ENCODE measurements at places on chromosomes 6 and 20.

- no peak for DNase-seq
Measured at GRCh38 chr6:169851641-169852503, 100.5 kb downstream of the ERMARD start.

DNA sequence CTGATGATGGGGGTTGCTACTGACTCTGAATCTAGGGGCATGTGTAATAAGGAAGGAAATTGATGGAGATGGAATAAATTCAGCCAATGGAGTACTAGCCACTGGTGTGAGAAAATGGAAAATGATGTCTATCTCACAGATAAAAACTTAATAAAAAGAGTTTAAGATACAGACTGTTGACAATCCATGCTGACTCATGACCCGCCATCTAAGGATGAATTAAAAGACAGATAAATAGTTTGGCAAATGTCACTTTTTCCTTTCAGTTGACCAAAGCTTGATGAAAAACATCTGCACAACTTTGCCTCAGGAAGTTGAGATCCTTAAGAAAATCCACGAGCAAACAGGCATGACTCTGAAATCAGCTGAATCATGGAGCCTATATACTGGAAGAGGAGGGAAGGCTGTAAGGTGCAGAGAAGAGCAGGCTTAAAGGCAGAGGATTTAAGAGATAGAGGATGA, 82.6 kb upstream of the BMP5 start:
- DNase-seq = no peak

- DNase-seq = no peak
Measured at GRCh38 chr6:112251171-112251875, 3.0 kb downstream of the LAMA4 start.

DNA sequence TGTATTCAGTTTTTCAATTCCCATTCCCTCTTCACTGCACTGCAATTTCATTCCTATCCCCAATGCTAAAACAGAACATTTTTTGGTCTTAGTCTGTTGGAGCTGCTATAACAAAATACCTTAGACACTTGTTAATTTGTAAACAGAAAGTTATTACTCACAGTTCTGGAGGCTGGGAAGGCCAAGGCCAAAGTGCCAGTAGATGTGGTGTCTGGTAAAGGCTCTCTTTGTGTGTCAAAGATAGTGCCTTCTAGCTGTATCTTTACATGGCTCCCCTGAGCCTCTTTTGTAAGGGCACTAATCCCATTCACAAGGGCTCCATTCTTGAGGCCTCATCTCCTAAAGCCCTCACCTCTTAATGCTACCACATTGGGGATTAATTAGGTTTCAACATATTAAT, 40.0 kb downstream of the PHIP start:
- no peak for DNase-seq

GRCh38 chr6:159116343-159116742, 52.9 kb upstream of the FNDC1 start:
- no peak for DNase-seq

DNA sequence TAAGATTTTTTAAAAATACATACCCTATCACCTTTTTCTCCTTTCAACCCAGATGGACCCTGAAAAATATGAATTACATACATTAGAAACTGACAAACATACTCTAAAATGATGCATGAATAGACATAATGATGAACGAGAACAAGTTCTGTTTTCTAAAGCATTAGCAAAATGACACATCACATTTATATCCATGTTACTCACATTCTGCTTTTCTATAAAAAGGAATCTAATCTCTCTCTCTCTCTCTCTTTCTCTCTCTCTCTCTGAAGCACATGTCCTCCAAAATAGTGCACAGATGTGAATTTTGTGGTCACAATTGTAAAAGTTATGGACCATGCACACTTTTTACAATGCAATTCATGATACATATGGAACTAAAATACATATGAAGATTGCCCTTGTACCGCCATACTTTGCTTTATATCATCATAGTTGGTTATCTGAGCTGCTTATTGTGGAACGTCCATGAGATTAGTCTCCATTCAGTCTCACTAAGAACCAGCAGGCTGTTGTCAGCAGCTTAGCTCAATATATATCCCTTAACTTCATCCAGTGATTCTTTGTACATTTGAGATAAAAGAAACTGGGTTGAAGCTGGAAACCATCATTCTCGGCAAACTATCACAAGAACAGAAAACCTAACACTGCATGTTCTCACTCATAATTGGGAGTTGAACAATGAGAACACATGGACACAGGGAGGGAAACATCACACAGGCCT, 114.2 kb downstream of the COL12A1 start:
- DNase-seq = no peak

- DNase-seq = no peak
Measured at GRCh38 chr6:2114100-2114499, 131.3 kb downstream of the GMDS start.

GRCh38 chr6:100965067-100965466, 83.9 kb upstream of the ASCC3 start:
- no peak for DNase-seq

DNA sequence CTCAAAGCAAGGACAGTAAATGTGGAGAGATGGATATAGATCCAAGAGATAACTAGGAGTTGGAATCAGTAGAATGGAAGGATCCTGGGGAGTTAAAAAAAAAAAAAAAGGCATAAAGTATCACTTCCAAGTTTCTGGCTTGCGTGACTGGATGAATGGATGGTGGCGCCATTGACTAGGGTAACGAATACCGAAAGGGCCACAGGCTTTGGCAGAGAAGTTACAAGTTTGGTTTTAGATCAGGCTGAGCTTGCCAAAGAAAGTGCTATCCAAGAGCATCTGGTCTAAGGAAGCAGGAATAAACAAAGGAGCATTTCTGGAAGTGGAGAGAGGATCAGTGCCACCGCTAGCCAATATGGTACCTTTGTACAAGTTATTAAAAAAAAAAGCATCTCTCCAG, 17.5 kb downstream of the L3MBTL1 start:
- no peak for DNase-seq

GRCh38 chr20:34010405-34010931, 16.8 kb downstream of the RALY start:
- no peak for DNase-seq

GRCh38 chr6:132198896-132199295, 202.4 kb downstream of the MOXD1 start:
- no peak for DNase-seq

- DNase-seq = peak; percentile 99
Measured at GRCh38 chr6:111259089-111259831, 172.0 kb downstream of the SLC16A10 start.

- DNase-seq = no peak
Measured at GRCh38 chr6:39847221-39847620, 55.0 kb downstream of the DAAM2 start.

DNA sequence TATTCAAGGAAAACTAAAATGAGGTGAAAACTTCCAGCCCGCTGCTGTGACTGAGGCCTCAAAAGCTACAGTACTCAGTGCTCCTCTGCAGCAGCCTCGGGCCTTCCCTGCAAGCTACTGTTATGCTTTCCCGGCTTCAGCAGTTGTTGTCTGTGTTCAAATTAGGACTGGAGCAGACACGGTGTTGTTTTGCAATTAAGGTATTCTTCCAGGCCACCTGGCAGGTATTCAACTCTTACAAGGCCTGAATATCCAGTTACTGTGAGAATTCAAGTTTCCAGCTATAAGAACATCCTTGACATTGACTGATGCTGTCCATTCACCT, 10.7 kb downstream of the TXNDC5 start:
- DNase-seq = no peak

DNA sequence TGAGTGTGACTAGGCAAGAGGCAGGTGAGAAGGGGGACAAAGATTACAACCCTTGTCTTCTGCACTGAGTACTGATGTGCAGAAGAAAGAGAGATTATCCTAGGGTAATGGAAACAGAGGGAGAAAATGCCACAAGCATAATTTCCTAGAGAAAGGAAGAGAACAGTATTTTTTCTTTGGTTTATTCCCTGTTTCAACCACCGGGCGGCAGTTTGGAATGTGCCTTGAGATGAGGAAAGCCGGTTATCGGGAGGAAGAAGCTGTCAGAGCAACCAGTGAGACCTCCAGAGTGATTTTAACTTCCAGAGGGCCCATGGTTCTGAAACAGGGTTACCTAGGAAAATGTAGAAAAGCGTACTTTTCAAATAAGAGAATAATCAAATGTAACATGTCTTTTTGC, 121.4 kb downstream of the REV3L start:
- DNase-seq = peak; percentile 22

DNA sequence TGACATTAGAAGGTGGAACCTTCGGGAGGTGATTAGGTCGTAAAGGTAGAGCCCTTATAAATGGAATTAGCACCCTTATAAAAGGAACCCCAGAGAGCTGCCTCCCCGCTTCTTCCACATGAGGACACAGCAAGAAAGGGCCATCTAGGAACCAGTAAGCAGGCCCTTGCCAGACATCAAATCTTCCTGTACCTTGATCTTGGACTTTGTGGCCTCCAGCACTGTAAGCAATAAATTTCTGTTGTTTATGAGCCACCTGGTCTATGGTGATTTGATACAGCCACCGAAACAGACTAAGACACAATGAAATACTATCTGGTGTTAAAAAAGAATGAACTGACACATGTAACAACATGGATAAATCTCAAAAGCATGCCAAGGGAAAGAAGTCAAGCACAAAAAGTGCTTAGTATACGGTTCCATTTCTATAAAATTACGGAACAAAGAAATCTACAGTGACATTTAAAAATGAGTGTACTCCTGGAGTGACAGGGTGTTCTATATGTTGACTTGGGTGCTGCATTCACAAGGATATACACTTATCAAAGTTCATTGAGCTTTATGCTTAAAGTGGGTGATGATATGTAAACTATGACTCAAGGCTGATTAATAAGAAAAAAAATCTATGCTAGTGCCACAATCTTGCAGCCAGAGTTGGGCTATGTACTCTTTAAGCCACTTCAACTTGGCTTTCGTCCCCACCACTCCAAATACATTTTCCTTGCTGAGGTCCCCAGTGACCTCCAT, 18.4 kb downstream of the SERPINB1 start:
- peak; percentile 6 for DNase-seq

DNA sequence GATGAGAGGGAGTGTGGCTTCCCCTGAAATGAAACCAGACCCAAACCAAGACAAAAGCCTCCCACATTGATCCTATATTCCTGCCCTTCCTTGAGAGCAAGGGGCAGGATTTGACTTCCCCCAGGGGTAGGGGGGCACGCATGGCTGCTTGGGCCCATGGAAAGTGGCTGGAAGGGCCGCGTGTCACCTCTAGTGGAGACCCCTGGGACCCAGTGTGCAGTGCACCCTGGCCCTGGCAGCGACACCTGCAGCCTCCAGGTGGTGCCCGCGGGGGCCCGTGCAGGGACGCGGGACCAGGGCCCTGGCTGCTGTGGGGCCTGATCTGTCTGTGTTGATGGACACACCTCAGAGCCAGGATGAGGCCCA, 18.0 kb upstream of the SLCO4A1 start:
- no peak for DNase-seq

DNA sequence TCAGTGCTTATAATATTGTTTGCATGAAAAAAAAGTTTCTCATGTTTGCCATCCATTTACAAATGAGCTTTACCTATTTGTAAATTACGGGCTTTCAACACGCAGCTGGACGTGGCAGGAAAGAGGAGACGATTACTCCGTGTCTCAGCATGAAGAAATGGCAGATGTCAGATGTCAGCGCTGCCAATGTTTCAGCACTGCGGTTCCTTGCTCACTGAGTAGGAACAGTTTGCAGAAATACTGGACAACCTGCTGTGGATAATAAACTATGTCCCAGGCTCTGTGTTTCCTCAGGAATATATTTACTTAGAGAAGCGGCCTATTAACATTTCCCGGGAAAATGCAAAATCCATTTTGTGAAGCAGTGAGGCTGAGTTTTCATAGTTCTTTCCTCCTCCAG, 22.7 kb downstream of the RAMACL start:
- peak; percentile 60 for DNase-seq

GRCh38 chr6:101961357-101961756, 567.8 kb downstream of the GRIK2 start:
- DNase-seq = no peak

GRCh38 chr6:126180585-126180984, 159.3 kb upstream of the CENPW start:
- no peak for DNase-seq

DNA sequence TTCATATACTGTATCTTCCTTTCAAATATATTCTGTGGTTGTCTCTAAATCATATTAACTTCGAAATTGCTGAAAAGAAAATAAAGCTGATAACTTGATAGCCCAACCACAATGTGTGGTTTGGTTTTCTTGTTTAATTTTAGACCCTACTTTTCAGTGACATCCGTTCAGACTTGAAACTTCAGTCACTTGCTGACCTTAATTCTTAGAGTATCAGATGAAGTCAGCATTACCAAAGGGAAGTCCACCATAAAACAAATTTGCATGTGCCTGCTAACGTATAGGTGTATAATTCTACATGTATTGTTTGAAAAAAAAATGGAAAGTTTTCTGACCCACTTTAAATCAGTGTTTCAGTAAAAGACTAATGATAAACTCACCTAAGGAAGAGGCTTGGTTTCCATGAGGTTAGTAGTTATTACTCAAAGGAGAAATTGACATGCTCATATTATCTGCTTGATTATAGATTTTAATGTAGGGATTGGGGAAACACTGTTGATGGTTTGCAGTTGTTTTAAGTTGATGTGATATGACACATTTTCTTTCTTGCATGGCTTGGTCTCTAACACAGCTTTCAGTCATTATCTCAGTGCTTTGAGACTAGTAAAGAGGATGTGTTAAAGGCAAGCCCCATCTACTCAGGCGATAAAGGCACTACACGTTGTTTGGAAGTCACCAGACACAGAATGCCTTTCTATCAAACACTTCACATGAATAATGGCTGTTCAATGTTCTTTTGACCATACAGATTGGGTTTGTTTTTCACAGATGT, 5.2 kb upstream of the IL17A start:
- DNase-seq = no peak

DNA sequence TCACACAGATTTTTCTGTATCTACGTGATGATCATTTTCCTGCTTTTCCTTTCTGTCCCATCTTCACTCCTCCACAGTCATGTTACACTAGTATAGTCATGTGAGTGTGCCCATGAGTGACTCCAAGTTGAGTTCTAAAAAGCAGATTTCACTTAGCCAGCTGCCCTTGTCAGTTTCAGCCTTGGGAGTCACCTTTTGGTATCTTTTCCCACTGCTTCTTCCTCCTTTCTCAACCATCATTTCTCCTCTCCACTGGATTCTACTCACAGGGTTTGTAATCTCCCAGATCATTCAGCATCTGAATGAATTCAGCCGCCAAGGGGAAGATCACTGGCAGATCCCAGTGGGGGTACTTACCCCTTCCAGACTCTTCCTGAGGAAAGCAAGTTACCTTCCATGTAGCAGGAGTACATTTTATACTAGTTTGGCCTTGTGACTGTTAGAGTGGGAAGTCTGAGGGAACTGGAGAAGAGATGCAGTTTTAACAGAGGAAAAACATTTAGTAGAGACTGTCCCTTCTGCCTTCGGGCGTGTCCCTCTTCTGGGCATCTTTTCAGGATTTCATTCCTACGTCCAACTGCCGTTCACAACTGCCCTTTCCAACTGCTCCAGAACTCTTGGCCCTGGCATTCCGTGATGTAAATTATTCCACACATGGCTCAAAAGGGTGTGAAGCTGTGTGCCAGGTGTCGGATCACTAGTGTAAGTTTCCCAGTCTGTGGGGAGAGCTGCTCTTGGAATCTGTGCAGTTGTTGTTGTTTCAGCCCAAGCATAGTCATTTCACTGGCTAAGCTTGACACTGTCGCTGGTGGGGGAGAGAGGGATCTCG, 38.9 kb downstream of the BICRAL start:
- DNase-seq = no peak

GRCh38 chr6:77425216-77425615, 38.1 kb downstream of the HTR1B start:
- no peak for DNase-seq

GRCh38 chr6:150027806-150028565, 2.7 kb upstream of the RAET1L start:
- no peak for DNase-seq

Data from NCI-H2171 (cell line).